Left lung (tissue), 14 donors: ENCODE measurements at places on chromosomes 11 and 22. TPM values are rescaled to one million over a fixed set of nuclear protein-coding genes. Genes with fewer than 3 reads are reported as not detected.

The RBMXL2 gene
- not detected for polyA plus RNA-seq

The APOBEC3B gene
- polyA plus RNA-seq, result 5.7 TPM

The CCDC15 gene
- 5.1 TPM for polyA plus RNA-seq

The NRIP3 gene
- polyA plus RNA-seq, result 2.5 TPM

The CADM1 gene
- polyA plus RNA-seq, result 123 TPM
